AG08396 (cell line): ENCODE measurements at places on chromosomes 5 and 9.

DNA sequence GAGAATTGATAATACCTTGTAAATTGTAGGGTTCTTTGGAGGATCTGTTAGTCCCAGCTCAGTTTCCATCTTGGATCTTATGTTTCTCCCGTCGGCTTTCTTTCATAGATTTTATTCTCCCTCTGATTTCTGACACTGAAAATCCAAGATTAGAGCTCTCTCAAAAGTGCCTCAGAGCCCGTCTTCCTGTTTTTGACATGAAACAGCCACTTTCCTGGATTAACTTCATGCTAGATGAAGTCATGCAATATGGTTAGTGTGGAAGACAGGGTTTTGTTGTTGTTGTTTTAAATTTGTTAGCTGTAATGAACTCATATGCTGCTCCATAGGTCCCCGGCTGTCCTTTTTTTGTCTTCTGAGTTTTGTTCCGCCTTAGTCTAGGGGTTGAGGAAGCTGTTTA is 51.6 kb upstream of the ZFR start:
- no peak for DNase-seq

- no peak for DNase-seq
These were observed 105.8 kb upstream of the PCSK1 start for GRCh38 chr5:96538808-96539250.

DNA sequence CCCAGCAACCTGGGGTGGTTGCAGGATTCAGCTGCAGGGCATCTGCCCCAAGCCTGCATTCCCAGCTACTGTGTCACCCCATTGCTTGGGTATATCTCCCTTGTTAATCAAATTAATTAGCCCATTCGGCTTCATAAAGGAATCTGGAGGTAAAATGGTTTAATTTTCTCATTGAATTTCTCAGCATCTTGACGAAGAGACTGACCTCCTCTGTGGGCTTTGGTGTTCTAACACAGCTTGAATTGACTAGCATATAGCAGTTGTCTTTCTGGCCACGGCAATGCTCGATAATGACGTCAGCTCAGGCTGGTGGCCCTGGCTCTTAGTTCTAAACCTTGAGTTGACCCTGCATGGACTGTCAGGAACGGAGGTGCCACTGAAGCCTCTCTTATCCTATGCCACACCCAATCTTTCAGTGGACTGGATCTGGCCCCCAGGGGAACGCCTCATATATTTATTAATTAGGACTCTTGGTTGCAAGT is 72.4 kb downstream of the MSX2 start:
- DNase-seq = no peak

GRCh38 chr5:159106193-159106568 is 6.5 kb upstream of the EBF1 start:
- no peak for DNase-seq

DNA sequence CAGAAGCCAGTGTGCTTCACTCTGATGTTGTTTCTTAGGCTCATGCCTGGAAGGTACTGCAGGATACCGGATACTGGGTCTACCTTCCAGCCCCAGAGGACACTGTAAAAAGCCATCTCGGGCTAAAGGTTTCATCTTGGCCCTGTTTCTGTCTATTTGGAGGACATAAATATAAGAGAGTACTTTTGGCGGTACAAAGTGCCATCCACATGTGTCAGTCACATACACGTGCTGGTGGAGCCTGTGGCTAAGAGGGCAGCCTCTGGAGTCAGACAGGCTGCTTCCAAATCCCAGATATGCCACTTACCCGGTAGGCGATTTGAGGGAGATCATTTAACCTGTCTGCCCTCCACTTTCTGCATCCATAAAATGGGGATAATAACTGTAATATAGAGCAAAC is 160.4 kb downstream of the NR3C1 start:
- no peak for DNase-seq

- no peak for DNase-seq
These were observed 59.7 kb downstream of the NIPBL start for GRCh38 chr5:36936309-36936708.

- peak; percentile 22 for DNase-seq
These were observed 38.2 kb downstream of the CPEB4 start for GRCh38 chr5:173926359-173926758.

- DNase-seq = no peak
These were observed 147.1 kb upstream of the SLC12A2 start for GRCh38 chr5:127936439-127936972.

DNA sequence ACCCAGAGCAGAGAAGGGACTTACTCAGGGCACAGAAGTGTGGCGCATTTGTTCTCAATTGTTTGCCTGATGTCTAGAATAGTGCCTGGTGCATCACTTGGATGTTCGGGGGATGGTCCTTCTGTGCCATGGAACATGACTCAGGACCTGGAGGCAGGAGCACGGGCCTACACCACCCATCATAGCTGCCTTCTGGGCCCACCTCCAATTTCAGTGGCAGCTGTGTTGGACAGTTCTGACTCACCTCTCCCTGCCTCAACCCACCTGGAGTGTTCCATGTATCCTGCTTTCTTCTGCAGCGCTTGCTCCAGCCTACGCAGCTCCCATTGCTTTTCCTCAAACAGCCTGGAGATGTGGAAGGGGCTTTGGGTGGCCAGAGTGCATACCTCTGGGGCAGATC is 12.5 kb upstream of the CXCL14 start:
- DNase-seq = no peak

- DNase-seq = no peak
These were observed 710.0 kb upstream of the GRAMD2B start for GRCh38 chr5:125713109-125713805.

GRCh38 chr9:129154866-129155477 is 23.1 kb downstream of the IER5L start:
- no peak for DNase-seq

DNA sequence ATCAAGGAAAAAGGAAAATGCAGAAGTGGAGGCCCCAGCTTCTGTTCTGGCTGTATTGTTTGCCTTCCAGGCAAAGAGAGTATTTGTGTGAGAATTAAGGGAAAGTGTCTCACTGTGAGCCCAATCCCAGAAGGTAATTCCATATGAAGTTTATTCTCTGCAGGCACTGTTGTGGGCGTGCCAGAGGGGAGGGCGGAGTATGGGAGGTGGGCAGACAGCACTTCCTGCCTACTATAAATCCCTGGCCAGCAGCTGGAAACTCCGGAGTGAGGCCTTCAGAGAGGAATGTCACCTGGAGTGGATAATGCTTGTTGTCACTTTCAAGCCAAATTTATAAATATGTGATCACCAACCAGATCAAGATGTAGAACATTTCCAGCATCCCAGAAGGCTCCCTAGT is 209.5 kb downstream of the ARHGAP26 start:
- no peak for DNase-seq
